ENCODE measurements at places on chromosomes 6 and 20.

DNA sequence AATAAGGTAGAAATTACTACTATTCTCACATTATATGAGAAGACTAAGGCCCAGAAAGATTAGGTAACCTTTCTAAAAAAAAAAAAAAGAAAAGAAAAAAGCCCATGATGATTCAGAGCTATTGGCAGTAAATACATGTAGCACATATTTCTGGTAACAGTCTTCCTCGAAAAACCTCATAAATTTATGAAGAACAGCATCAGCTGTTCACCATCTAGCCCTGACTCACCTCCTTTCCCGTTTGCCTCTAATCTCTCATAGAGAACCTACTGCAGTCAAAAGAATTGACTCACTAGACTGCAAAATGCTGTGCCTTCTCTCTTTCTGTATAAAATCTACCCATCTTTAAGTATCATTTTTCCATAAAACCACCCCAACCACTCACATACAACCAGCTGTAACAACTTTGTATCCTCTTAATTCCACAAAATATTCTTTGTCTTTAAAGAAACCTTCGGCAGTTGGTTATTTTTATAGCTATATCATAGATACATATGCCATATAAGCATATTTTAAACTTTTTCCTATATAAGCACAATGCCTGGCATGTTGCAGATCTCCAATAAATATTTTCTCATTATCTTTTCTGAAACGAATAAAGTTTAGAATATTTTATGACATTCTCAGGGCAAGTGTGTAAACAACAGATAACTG, 152.7 kb upstream of the ENPP5 start:
- no peak for DNase-seq

- DNase-seq, result no peak
Observed at GRCh38 chr6:69704916-69705315, 91.9 kb downstream of the LMBRD1 start.

GRCh38 chr6:10221178-10221577, 193.7 kb downstream of the TFAP2A start:
- DNase-seq, result no peak

DNA sequence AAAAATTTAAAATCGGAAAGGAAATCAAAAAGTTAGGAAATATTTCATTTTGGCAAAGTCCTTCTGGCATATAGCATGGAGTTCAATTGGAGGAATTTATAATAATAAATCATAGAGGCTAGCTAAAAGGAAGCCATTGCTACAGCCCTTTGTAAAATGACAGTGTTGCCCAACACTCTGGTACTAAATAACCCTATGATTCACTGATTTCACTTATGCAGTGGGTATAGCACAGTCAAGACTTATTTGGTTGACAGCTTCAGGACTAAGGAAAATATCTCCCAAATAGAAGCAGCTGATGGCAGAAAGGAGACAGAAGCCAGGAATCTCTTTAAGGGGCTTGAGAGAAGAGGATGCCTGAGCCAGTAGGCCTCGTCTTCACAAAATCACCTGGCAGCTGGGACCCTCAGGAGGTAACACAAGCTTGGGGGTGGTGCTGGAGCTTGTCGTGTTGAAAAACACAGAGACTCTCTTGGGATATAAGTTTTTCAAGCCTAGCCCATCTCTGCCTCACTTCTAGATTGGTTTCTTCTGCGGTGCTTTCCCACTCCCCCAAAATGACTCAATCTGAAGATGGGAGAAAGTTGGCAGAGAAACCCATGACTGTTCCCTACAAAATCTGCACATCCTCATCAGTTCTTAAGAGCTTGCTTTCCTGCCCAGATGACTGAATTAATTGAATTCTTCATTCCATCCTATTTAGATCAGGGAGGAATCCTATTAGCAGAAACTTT, 38.4 kb upstream of the EYA4 start:
- no peak for DNase-seq

- DNase-seq, result no peak
Observed at GRCh38 chr6:15978426-15978825, 150.5 kb upstream of the MYLIP start.

- no peak for DNase-seq
Observed at GRCh38 chr6:63465750-63466149, 106.5 kb upstream of the LOC128125822 start.

GRCh38 chr6:108588586-108588985, 27.9 kb downstream of the FOXO3 start:
- no peak for DNase-seq

DNA sequence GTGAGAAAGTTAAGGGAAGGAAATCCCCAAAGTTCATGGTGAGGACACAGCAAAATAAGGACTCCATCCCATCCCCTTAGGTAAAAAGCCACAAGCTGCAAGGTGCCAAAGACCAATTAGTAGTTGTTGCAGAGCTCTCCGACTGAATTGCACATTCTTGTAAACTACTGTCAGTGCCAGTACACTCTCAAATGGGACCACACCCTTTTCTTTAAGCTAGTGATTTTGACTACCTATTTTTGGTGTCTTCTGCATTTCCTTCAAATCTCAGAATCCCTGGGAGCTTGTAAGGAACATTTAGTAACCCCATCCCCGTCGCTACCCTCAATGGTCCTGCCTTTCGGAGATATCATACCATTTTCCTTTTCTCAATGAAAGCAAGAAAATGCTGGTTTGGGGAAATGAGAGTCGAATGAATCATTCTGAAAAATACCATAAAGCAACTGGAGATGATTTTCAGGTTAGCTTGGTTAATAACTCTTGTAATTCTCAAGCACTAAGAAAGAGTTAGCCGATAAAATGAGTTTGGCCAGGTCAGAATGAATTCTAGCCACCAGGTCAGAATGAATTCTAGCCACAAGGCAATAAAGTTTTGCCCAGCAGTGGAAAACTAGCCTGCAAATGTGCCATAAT, 5.2 kb upstream of the HMGN3 start:
- no peak for DNase-seq

DNA sequence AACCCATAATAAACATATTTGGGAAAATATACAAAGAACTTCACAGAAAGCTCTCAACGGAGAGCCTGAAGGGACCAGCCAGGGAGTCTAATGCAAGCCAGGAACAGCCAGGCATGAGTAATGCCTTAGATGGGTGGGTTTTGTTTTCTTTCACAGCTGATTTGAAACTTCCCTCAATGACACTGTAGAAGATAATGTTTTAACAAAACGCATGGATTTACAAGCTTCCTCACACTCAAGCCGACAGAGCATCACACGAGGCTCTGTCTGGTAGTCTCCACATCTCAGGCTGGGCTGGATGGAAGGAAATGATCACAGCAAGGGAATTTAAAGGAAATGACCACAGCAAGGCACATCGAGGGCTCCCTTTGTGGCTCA, 113.9 kb downstream of the GMPR start:
- DNase-seq, result no peak

- no peak for DNase-seq
Observed at GRCh38 chr6:82909551-82909950, 156.1 kb downstream of the UBE3D start.

- DNase-seq, result no peak
Observed at GRCh38 chr6:167572106-167572505, 247.2 kb downstream of the TTLL2 start.

DNA sequence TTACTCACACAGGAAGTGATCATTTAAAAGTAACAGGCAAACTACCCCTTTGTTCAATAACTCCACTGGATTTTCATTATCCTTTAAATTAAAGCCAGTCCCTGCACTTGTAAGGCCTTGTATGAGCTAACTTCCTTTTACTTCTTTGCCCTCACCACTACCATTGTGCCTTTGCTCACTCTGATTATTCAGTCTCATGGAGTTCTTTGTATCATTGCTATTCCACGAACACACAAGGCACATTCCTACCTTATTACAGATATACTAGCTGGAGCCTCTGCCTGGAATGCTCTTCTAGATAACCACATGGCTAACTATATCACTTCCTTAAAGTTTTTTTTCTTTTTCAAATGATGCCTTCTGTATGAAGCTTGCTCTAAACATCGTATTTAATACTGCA, 748.6 kb upstream of the HS3ST5 start:
- DNase-seq, result no peak

GRCh38 chr6:148629181-148629580, 117.6 kb upstream of the UST start:
- DNase-seq, result no peak

DNA sequence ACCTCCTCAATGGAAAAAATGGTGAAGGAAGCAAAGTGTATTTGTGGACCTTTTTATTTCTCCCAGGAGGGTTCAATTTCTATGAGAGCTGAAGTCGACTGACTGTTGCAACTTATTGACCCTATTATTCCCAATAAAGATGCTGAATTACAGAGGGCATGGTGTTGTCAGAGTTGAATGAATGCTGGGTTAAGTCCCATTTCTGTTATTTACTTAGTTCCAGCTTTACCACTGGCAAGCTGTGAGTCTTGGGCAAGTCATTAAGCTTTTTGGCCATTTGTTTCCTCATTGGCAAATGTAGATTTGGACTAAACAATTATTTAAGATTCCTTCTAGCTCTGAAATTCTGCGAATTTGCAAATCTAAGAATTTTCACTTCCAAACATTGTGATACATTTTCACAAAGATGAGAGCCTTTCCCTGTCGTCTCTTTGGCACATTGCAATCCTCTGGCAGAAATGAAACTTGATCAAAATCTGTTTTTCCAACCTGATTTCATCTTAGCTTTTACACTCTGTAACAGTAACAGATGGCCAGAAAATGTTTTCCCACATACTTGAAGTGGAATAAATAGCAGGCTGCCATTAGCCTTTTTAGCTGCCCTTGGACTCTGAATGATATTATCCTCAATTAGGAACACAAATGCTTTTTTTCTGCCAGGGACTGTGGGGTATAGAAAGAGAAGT, 21.3 kb downstream of the BLTP3A start:
- no peak for DNase-seq

DNA sequence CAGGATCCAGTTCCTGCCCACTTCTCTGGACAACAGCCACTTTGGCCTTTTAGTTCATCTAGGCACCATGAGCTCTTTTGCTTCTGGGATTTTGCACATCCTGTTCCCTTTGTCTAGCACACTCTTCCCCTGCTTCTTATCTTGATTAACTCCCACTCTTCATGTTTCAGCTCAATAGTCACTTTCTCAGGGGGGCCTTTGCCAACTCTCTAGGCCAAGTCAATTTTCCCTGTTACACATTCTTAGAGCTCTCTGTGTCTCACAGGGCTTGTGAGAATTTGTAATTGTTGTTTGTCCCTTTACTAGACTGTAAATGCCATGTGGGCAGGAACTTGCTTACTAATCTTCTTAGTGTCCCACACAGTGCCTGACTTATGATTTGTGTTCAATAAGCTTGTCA, 58.1 kb upstream of the EPB41L1 start:
- DNase-seq, result no peak

DNA sequence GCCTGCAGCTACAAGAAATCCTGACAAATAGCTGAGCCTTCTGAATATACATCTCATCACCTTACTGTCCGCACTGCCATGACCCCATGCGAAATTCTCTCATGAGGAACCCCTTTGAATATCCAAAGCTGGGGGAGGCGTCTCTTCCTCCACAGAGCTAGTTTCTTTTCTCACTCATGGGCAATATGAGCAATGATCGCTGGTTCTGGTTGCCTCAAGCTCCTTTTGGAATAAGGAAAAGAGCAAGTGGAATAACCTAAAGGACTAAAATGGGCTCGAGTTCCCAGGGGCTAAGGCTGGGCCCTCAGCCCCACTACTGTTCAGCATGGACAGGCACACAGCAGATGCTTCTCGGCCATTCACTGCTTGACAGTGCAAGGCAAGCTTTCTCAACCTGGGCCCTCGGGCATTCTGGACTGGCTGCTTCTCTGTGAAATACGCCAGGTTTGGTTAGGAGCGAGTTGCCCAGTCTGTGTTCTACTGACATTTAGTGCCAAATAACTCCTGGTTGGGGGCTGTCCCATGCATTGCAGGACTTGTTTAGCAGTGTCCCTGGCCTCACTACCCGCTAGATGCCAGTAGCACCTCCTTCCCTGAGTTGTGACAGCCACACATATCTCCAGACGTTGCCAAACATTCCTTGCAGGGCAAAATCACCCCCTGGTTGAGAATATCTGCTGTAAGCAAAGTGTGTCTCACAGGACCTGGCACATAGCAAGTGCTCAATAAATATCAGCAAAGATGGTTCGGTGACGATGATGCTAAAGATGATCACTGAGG, 156.8 kb downstream of the CEBPB start:
- DNase-seq, result no peak

DNA sequence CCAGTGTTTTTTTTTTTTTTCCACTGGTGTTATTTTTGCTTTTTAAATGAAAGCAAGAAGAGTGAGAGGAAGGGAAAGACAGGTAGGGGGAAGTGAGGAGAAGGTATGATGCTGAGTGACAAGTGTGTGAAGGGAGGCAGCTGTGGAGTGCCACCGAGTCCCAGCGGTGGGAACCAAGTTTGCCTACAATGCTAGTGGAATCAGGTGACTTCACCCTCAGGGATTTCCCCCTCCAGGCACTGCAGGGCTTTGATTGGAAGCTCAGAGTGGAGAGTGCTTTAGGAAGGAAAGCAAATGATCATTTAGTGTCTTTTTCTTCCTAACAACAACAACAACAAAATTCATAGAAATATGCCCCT, 120.5 kb upstream of the ENPP5 start:
- DNase-seq, result no peak

DNA sequence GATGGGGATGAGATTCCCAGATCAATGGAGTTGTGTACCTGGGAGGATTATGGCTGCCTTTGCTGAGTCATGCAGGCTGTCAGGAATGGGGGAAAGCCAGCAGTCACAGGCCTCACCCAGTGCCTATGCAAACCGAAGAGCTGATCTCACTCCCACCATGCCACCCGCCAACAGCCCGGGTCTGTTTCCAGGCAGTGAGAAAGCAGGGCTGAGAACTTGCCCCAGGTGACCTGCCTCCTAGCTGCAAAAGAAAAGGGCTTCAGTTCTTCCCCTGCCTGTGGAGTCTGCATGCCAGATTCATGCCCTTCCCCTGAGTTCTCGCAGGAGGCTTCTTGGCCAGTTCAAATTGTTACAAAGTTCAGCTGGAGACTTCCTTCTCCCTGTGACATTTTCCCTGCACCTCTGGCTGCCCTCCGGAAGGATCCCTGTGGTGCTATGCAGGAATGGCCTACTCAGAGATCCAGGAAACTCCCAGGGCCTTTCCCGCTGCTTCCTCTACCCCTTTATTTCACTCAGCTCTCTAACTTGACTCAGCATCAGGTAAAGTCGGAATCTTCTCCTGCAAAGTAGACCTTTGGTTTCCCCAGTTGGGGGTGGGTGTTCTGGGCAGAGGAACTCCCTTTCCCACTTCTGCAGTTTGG, 71.5 kb upstream of the B3GAT2 start:
- no peak for DNase-seq

GRCh38 chr6:143000811-143001210, 55.8 kb upstream of the HIVEP2 start:
- no peak for DNase-seq
